Stimulated activated naive CD8-positive, alpha-beta T cell treated with anti-CD3 and anti-CD28 coated beads, Interleukin-15, amount 100 ng/mL, for 72 hours (primary cell): ENCODE measurements at places on chromosomes 3 and 15.

DNA sequence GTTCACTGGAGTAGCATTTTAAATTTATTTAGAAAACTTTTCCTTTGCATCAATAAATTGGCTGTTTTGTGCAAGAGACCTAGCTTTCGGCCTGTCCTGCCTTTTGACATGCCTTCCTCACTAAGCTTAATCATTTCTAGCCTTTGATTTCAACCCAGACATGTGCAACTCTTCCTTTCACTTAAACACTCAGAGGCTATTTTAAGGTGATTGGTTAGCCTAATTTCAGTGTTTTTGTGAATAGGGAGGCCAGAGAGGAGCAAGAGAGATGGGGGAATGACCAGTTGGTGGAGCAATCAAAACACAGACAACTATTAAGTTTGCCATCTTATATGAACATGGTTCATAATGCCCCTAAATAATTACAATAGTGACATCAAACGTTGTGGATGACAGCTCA lies 333.4 kb downstream of the SLC9A9 start:
- DNase-seq: no peak

GRCh38 chr15:62135532-62136134 lies 29.5 kb downstream of the C2CD4B start:
- DNase-seq: no peak

- no peak for DNase-seq
These were observed 27.6 kb downstream of the OPA1 start for GRCh38 chr3:193620650-193621049.

- no peak for DNase-seq
These were observed 105.1 kb downstream of the CHST2 start for GRCh38 chr3:143224716-143225115.

- DNase-seq: no peak
These were observed 448.1 kb upstream of the ZNF385D start for GRCh38 chr3:22199095-22199494.

- DNase-seq: no peak
These were observed 16.3 kb downstream of the BHLHE40 start for GRCh38 chr3:4995500-4996053.

DNA sequence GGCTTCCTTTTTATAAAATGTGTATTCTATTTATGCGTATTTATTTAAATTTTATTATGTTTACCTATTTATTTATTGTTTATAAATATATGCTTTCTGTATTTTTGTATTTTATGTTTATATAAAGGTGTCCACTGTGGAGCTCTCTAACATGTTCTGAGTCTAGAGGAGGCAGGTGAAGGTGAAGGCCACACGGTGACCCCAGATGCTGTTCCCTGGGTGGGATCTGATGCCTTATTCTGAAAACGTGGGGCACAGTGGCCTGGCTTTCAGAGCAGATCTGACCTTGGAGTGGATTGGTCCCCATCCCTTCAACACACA lies 104.7 kb upstream of the SLC7A14 start:
- no peak for DNase-seq

- DNase-seq: no peak
These were observed 59.0 kb downstream of the PRKAR2A start for GRCh38 chr3:48788544-48789162.

DNA sequence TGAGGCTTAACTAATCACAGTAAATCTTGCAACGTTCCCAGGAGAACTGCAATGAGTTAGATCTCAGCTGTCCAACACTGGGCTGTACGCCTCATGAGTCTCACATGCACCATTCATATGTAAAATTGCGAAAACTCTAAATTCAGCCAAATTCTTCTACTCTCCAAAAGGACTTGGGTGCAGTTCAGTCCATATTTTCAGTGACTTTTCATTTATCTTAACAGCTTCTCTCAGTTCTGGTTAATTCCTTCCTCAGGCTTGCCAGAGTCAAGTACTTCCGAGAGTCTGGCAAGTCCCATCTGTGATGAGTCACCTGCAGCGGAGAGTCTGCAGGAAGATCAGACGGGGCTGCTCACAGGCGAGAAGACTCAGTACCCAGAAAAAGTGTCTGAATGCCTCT lies 11.5 kb downstream of the CCDC80 start:
- DNase-seq: no peak

DNA sequence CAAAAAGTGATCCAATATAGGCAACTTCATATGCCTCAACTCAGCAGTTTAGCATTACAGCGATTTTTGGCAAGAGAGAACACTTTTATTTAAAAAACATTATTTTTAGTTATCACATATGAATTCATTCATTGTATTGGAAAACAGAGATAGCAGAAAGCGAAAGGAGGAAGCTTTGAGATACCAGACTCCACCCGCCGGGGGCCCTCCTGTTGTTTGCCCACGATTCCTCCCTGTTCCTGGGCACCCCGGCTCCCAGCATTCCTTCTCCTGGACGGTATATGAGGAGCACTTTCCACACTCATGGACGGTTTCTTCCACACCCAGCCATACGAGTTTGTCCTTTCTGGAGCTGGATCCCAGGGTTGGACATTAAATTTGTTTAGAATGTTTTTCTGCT lies 18.2 kb downstream of the APBA2 start:
- no peak for DNase-seq

- no peak for DNase-seq
These were observed 515.9 kb downstream of the NLGN1 start for GRCh38 chr3:173913397-173913796.

DNA sequence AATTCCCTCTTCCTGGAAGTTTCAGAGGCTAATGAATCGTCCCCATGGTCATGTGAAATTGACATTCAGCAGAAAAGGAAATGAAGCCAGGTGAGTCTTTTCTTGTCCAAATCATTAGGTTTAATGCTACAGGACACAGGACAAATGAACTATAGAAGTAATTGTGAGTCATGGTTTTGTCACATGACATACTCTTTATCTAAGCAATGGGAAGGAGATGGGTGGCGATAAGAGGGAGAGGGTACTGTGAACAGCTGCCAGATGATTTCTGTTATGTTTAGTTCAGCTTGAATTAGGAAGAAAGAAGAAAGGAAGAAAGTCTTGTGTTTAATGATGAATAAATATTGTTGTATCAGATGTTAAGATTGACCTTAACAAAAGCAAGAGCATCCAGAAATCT lies 515.4 kb upstream of the ZNF717 start:
- DNase-seq: no peak

DNA sequence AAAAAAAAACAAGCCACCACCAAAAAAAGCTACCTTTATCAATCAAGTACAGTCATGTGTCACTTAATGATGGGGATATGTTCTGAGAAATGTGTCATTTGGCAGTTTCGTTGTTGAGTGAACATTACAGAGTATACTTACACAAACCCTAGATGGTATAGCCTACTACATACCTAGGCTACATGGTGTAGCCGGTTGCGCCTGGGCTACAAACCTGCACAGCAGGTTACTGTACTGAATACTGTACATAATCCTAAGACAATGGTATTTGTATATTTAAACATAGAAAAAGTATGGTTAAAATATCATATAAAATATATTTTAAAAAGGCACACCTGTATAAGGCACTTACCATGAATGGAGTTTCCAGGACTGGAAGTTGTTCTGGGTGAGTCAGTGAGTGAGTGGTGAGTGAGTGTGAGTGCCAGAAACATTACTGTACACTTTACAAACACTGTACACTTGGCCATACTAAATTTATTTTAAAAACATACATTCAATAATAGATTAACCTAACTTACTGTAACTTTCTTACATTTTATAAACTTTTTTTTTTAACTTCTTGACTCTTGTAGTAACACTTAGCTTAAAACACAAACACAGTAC lies 25.9 kb upstream of the JMJD7 start:
- DNase-seq: no peak

GRCh38 chr3:184769382-184770170 lies 42.4 kb upstream of the VPS8 start:
- DNase-seq: no peak

- no peak for DNase-seq
These were observed 81.4 kb downstream of the MBNL1 start for GRCh38 chr3:152350139-152350538.

DNA sequence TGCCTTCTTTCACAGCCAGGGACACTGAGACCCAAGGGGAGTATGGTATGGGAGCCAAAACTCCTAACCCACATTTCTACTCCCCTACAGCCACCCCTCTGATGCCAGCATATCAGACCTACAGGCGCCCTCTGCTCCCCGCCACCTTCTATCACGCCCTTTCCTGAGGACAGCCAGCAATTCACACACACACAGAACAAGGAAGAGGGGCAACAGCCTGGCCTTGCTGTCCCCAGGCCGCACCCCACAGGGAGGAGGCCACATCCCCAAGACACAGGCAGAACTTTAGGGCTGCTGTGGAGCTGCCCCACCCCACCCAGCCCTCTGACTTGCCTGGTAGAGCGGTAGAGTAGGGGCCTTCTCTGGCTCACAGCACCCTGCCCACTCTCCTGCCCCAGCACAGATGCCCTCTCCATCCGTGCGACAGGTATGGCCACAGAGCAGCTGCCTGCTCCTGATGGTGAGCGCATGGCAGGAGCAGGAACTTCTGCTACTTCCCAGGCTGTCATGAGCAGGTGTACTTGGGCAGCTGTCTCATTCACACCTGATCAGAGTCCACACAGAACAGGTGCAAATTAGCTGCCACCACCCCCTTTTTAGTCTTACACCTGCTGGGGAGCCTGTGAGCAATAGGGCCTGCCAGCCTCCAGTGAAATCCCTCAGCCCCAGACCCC lies 33.4 kb downstream of the CCDC33 start:
- DNase-seq: no peak

DNA sequence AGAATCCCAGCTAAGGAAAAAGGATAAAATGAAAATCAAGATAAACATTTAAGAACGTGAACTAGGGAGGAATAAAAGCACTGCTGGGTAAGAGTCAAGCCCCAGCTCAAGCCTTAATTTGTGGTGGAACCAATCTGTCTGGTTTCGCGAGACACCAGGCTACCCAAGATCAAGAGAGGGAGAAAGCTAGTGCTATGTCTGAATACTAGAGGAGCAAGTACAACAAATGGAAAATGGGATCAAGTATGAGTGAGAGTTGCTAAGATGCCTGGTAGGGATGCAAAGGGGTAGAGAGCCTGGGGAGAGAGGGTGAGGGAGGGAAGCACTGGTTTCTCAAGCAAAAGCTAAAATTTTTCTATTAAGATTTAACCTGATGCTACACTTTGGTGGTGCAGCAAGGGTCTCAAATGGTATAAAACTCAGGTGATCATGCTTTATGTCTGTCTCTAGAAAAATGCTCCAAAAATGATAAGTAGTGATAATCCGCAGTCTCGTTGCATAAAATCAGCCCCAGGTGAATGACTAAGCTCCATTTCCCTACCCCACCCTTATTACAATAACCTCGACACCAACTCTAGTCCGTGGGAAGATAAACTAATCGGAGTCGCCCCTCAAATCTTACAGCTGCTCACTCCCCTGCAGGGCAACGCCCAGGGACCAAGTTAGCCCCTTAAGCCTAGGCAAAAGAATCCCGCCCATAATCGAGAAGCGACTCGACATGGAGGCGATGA lies 1.7 kb upstream of the SETD5 start:
- no peak for DNase-seq

DNA sequence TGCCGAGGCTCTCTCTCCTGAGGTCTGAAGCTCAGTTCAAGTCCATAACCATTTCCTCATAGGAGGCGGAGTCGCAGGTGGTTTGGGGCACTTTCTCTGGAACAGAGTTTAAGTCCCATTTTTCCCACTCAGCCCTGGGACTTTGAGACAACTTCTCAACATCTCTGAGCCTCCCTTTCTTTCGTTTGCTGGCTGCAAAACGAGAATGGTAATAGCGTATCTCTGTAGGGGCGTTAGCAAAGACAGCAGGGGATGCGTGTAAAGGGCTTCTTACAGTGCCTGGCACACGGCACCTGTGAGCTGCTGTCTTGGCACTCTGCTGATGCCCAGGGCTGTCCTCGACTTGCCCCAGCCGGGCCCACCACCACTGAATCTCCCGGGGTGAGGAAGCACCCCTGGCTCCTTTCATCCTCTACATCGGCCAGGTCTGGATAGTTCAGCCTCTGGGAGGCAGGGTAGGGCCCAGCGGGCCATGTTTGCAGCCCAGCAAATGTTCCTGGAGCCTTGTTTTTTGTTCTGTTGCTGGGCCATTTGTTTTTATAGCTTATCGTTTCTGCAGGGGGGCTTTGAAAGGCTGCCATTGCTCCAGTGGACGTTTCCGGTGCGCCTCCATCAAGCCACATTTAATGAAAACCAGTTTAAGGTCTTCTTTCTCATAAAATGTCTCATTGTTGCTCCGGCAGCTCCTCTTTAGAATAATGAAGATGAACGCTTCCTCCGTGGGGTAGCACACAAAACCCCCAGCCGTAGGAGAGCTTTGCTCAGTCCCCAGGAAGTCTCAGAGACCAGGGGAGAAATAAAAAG lies 60.0 kb upstream of the WNT5A start:
- DNase-seq: no peak

DNA sequence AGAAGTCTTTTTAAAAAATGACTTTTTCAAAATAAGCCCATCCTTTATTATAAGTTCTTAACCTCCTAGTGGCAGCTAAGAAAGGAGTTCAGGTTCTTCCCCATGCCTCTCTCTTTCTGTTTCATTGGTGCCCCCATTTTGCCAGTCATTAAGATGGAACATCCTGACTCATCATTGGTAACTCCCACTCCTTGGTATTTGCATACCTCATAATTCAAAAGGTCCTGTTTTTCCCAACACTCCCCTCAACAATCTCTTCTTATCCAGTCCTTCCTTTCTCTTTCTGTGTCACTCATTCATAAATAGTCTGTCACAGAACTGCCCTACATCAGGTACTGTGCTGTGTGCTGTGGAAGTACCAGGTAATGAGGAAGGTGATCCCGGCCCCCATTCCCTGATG lies 394.0 kb downstream of the FOXP1 start:
- DNase-seq: no peak

- DNase-seq: no peak
These were observed 237.4 kb upstream of the UMPS start for GRCh38 chr3:124492824-124493223.

- DNase-seq: no peak
These were observed 711.8 kb upstream of the UBE2E2 start for GRCh38 chr3:22491344-22491743.

DNA sequence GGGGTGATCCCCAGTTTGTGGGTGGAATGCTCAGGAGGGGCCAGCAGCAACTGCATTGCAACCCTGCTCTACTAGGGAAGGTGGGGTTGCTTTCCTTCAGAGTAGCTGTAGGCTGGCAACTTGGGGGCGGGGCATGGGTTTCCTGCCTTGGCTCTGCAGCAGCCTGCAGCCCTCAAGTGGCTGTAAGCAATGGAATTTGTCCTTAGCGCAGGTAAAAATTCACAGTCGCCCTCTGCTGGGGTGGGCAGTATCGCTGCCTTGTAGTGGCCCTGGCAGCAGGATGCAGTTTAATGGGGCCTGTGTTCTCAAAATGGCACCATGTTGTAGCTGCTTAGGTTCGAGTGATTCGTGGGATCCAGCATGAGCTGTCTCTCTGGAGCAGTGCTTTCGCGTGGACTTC lies 29.8 kb downstream of the STT3B start:
- no peak for DNase-seq

- peak; percentile 38 for DNase-seq
These were observed 90.1 kb upstream of the BHLHE40 start for GRCh38 chr3:4888913-4889846.

DNA sequence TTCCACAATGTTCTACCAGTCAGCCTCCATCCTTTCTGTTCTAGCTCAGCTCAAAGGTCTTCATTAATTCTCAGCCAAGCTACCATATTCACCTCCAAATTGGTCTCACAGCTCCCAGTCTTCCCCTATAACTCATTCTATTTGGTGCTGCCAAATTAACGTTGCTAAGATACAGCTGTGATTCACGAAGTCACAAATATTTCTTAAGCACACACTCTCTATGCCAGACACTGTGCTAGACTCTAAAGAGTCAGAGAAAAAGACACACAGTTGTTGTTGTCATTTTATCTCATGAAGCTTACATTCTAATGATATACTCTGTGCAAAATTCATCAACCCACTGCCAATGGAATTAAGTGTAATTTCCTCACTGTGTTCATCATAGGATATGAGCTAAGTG lies 102.8 kb downstream of the FRMD5 start:
- no peak for DNase-seq

- DNase-seq: no peak
These were observed 70.1 kb downstream of the GPR160 start for GRCh38 chr3:170107941-170108340.
